Osteoblast (primary cell): ENCODE measurements at places on chromosomes 12 and 14. TPM values are rescaled to one million over a fixed set of nuclear protein-coding genes. Genes with fewer than 3 reads are reported as not detected.

DNA sequence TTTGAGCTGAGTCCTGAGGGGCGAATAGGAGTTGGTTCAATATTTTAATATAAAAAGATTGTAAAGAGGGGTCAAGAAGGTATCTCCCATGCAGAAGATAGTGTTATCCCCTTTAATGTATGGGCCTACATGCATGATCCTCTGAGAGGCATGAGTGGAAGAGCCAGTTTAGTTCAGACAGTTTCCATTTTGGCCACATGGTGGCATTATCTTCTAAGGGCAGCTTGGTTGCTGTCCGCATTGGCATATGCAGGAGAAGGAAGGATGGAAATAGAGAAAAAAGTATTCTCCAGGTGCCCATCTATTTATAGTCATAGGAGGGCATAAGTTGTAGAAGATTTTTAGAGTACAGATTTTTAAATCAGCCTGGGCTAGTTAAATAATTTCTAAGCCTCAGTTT, 5.4 kb downstream of the SAMD4A start:
- no peaks in the 10 kb centered on the region for H3K27me3 ChIP-seq
- no peak overlapping the region for H3K4me3 ChIP-seq
- DNase-seq, result no peak
- H3K4me1 ChIP-seq, result peaks cover 28% of the 10 kb centered on the region
- H3K36me3 ChIP-seq, result peaks cover 13% of the 10 kb centered on the region

DNA sequence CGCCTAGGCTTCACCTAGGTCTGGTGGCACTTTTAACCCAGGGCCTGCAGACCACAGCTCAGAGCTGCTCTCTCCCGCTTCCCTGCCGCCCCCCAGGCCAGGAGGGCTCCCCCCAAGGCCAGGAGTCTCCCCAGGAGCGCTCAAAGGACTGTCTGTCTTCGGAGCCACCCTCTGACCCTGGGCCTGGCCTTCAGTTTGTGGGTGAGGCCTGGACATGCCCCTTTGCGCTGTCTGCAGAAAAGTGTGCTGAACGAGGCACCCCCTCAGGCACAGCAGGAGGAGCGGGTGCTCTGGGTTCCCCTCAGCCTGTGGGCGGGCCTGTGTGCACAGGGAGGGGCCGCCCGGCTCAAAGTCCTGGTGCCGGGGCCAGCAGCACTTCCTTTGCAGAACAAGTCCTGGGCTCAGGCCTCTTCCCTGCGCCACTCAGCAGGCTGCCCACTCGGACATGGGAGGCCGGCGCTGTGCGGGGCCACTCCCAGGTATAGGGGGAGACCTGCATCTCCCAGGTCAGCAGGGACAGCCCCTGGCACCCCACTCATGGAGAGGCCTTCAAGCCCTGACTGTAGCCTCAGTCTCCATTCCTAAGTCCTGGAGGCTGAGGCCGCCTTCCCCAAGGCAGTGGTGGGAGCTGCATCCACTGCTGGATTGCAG, 14.3 kb downstream of the DEGS2 start:
- H3K36me3 ChIP-seq, result peaks cover 3% of the 10 kb centered on the region
- H3K4me1 ChIP-seq, result no peaks in the 10 kb centered on the region
- no peak overlapping the region for H3K27ac ChIP-seq
- H3K27me3 ChIP-seq, result peaks cover 2% of the 10 kb centered on the region
- DNase-seq, result no peak
- H3K4me3 ChIP-seq, result no peak overlapping the region

DNA sequence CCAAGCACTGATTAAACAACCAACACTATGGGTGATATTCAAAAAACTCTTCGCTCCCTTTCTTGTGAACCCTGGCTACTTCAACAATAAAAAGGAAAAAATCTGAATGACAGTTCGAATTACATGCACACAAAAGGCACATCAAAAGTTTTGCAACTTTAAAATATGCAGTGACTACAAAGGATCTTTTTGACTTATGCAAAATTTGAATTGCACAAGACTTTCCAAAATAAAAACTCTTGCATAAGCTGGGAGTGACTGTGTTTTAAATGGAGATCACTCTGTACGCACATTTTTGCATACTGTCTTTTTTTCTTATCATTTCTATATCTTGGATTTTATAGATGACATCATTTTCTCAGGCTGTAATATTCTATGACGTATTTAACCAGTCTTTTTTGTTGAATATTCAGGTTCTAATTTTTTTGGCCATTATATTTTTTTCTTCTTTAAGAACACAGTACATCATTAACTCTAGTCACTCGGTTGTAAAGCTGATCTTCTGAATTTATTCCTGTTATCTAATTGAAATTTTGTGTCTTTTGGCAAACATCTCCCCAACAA, 667.6 kb upstream of the TBX3 start:
- no peaks in the 10 kb centered on the region for H3K36me3 ChIP-seq
- no peaks in the 10 kb centered on the region for H3K27me3 ChIP-seq
- H3K4me3 ChIP-seq, result no peak overlapping the region
- no peak overlapping the region for H3K27ac ChIP-seq

The KRT4 gene
- not detected in 2 replicates for total RNA-seq

The ZNF140 gene
- total RNA-seq, result 21.0 and 24.5 TPM in 2 replicates
